ENCODE measurements at places on chromosomes 3 and 15.

GRCh38 chr3:141279077-141279967 is 47.7 kb downstream of the PXYLP1 start:
- no peak for DNase-seq

GRCh38 chr3:25468866-25469319 is 40.8 kb downstream of the RARB start:
- no peak for DNase-seq

- no peak for DNase-seq
Observed at GRCh38 chr15:63895194-63895593, 61.4 kb upstream of the HERC1 start.

DNA sequence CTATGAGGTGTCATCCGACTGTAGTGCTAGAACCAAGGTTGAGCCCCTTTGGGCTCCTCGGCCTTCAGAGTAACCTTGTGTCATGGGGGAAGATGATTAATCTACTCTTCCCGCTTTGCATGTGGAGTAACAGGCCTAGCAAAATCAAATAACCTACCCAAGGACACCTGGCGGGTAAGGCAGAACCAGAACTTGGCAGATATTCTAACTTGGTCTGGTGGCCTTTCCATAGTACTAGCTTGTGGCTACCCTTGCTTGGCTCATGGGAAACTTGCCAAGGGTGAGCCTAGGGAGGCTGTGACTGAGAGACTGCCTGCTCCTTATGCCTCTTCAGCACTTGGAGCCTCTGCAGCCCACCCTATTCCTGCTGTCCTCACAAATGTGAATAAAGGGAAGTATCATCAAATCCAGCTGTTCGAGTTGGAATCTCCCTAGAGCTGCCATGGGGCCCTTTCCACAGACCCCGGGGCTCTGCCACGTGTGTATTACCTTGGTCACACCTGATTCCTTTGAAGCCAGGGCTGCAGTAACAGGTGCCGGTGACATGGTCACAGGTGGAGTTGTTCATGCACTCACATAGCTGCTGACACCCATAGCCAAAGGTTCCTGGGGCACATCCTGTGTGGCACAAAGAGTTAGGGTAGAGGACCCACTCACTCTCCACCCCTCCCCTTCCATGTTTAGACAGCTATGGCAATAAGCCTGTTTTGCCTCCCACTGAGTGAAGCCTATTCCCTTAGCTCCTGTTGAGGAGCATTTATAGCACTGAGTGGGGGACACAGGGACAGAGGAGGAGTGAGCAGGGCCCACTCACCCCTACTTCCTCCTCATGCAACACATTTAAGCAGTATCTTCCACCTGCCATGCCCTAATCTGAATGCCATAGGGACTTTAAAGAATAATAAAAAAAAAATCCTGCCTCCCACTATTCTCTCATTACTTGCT is 46.0 kb downstream of the RAB11A start:
- DNase-seq = no peak

DNA sequence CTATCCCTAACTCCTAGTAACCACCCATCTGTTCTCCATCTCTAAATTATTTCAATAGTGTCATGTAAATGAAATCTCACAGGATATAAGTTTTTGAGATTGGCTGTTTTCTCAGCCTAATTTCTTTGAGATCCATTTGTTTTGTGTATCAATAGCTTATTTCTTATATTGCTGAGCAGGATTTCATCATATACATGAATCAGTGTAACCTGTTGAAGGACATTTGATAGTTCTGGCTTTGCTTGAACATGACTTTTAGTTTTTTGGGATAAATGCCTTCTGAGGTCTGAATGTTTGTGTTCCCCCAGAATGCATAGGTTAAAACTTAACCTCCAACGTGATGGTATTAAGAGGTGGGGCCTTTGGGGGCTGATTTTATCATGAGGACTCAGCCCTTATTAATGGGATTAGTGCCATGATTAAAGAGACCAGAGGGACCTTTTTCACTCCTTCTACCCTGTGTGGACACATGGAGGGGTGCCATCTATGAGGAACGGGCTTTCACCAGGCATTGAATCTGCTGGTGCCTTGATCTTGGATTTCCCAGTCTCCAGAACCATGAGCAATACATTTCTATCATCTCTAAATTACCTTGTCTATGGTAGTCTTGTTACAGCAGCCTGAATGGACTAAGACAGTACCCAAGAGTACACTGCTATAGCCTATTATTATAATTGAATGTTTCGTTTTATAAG is 118.3 kb downstream of the FNDC3B start:
- DNase-seq = no peak

DNA sequence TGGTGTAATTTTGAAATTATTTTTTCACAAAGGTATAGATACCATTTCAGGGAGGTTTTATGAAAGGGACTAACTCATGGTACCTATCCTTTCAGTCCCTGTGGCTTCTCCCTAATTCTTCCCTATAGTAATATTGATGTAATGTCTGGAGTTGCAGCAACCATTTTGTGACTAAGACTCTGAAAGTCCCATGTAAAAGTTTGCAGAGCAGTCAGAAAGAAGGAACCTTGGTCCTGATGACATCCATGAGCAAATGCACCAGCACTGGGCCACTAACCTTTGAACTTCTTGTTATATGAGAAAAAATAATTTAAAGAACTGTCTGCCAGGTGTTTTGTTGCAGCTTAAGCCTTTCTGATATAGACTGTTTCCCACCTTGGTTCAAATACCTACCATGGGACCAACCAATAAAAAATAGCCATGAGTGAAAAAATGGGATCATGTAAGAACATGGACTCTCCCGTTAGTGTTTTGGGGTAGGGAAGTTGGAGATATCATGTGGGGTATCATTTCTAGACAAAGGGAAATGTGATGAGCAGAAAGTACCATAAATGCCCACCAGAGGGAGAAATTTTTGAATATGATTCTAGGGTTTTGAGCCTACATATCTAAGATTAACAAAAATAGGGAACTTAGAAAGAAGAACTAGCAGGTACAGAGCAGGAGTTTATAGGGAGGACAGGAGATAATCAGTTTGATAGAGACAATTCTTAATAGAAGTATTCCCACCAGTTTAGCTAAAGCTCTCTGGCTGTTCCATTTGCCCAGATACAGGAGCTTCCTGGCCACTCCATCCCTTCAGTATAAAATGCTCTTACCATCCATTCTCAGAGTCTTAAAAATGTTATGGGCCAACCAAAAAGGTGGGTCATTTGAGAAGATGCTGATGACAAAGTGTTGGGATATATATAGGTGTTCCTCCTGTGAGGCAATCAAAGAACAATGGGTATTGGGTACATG is 3.4 kb upstream of the CPOX start:
- DNase-seq = no peak

DNA sequence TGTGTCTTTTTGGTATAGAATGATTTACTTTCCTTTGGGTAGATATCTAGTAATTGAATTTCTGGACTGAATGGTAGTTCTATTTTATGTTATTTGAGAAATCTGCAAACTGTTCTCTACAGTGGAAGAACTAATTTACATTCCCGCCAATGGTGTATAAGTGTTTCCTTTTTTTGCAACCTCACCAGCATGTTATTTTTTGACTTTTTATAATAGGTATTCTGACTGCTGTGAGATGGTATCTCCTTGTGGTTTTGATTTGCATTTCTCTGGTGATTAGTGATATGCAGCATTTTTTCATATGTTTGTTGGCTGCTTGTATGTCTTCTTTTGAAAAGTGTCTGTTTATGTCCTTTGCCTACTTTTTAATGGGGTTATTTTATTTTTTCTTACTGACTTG is 607.2 kb downstream of the OTOL1 start:
- no peak for DNase-seq

GRCh38 chr15:67059127-67059553 is 6.3 kb upstream of the SMAD3 start:
- no peak for DNase-seq

GRCh38 chr3:170437176-170437575 is 18.5 kb downstream of the CLDN11 start:
- no peak for DNase-seq

- DNase-seq = no peak
Observed at GRCh38 chr3:107465064-107465631, 57.6 kb upstream of the BBX start.

GRCh38 chr3:194555175-194556062 is 68.6 kb upstream of the ATP13A3 start:
- no peak for DNase-seq

GRCh38 chr15:56495533-56495932 is 30.6 kb upstream of the MNS1 start:
- no peak for DNase-seq

DNA sequence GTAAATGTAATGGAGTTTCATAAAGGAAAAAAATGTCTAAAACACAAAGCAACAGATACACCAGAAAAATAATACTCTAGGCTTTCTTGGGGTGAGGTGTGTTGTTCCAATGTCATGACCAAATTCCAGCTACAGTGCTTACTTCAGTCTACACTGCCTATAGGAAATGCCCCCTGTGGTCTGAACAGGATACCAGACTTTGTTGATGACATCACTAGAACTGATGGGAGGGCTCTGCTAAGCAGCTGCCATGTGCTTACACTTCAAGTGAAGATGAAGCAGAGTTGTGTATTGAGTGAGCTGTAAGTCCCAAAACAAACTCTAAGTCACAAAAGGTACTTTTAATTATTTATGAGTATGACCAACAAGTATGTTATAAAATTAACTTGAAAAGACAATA is 456.1 kb upstream of the IL12A start:
- DNase-seq = no peak

- no peak for DNase-seq
Observed at GRCh38 chr15:70775160-70775559, 11.8 kb upstream of the UACA start.

- no peak for DNase-seq
Observed at GRCh38 chr15:58457466-58457965, 25.7 kb downstream of the LIPC start.

DNA sequence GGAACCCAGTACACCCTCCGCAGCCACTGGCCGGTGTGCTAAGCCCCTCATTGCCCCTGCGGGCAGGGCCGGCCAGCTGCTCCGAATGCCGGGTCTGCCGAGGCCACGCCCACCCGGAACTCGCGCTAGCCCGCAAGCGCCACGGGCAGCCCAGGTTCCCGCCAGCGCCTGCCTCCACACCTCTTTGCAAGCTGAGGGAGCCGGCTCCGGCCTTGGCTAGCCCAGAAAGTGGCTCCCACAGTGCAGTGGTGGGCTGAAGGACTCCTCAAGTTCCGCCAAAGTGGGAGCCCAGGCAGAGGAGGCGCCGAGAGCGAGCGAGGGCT is 81.4 kb upstream of the BCHE start:
- DNase-seq = no peak

DNA sequence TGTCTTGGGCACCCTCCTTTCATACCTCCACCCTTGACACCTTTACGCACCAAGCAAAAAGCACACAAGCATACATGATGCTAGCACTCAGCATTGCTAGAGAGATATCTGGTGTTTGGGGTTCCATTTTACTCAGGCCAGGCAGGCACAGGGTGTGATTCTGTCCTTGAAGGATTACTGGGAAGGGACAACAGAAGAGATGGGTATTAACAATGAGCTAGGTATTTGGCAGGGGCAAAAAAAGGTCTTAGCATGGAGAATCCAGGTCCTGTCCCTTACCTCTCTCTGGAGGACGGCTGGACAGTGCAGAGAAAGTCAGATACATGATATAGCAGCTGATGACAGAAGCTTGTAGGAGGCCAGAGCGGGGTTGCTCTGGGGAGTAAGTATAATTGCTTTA is 3.5 kb downstream of the SERINC4 start:
- DNase-seq = no peak

- no peak for DNase-seq
Observed at GRCh38 chr15:90301707-90302300, 36.3 kb downstream of the NGRN start.

GRCh38 chr3:58293516-58293915 is 12.5 kb upstream of the RPP14 start:
- DNase-seq = no peak

- DNase-seq = no peak
Observed at GRCh38 chr3:8839607-8840325, 70.4 kb upstream of the OXTR start.

DNA sequence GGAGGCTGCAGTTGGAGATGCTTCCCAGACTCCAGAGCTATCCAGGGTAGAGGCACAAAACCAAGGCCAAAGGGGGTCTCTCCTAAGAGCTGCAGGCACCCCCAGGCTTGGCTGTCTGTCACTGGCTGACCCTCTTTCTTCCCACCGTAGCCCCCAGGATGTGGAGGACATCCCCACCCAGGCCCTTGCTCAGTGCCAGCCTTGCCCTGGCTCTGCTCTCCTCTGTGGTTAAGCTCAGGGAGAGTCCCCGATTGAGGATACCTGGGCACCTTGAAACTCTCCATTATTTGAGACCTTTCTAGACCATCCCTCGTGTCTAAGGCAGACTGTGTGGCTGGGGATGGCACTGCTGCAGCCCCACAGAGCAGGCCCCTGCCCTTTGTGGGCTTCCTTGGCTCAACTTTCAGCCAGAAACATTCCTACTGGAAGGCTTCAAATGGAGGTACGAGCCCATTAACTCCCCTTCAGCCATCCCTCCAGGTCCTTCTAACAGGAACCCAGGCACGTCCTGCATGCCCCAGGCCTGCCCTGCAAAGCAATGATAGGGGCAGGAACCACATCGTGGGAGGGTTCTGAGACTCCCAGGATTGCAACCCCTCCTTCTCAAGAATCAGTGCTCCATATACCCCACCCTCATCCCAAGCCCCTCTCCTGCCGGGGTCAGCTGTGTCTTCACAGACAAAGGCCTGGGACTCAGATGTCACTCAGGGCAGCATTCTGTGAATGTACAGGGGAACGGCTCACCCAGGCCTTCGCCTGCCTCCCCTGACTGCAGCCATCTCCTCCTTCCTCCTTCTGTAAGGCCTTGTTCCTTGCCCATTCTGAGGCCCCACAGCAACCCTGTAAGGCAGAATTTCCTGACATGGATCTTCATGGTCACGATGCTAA is 102.9 kb upstream of the ABHD17C start:
- DNase-seq = no peak

DNA sequence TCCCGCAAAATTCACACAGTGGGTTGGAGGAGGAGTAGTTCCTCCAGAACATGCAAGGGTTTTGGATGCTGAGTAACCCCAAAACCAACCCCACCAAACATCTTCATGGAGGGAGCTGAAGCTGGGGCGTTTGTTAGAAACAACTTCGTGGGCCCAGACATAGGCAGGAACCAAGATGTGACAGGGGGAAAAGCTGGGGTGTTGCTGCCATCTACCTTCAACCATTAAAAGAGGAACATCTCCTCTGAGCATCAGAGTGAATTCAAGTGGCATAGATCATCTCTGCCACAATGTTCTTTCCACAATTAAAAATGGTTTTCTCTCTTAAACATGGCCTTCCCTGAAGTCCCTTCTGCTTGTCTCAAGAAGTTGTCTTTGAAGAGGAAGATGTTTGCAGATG is 20.5 kb downstream of the SIDT1 start:
- DNase-seq = no peak

DNA sequence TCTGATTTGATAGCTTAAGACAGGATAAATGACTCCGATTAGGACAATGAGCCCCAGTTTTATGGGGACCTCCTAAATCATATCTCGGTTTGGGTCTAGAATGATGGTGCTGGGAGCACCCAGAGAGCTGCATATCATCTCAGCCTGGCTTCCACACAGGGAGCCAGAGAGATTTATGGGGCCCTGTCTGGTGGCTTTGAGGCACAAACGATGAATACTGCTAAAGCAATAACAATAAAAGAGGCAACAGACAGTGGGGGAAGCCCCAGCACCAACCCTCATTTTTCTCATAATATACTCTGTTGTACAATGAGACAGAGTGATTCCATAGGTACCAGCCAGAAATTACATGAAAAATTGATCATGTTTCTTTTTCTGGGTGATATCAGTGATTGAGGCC is 889.0 kb upstream of the CFAP20DC start:
- no peak for DNase-seq

- no peak for DNase-seq
Observed at GRCh38 chr3:159852821-159853505, 135.7 kb upstream of the IL12A start.

- no peak for DNase-seq
Observed at GRCh38 chr15:74799255-74799855, 13.3 kb upstream of the LMAN1L start.

GRCh38 chr3:32819551-32820348 is 2.0 kb downstream of the TRIM71 start:
- no peak for DNase-seq

Data from stimulated activated CD4-positive, alpha-beta T cell treated with anti-CD3 and anti-CD28 coated beads, Interleukin-1b, Interleukin-23, amount 100 ng/mL, for 4 hours (primary cell).